NCI-H2171 treated with DMSO at 0.1 percent for 48 hours (cell line): ENCODE measurements at places on chromosomes 2 and 18.

GRCh38 chr18:8703781-8704301 is 1.5 kb upstream of the MTCL1 start:
- no peak for DNase-seq

- DNase-seq: no peak
Measured at GRCh38 chr2:28495551-28496250, at the start of gene PLB1. Gene PLB1, plus strand, starts transcription at chr2:28496060. Its CDS starts 55 bp downstream, at chr2:28496115.

- no peak for DNase-seq
Measured at GRCh38 chr2:192413812-192414681, 219.3 kb upstream of the TMEFF2 start.

- DNase-seq: no peak
Measured at GRCh38 chr2:18401471-18401870, 159.0 kb downstream of the RDH14 start.

- no peak for DNase-seq
Measured at GRCh38 chr18:10085876-10086275, 172.1 kb downstream of the VAPA start.

- no peak for DNase-seq
Measured at GRCh38 chr18:15198116-15198389, 450.1 kb downstream of the ANKRD30B start.
